ENCODE measurements at places on chromosomes 2 and 18.

DNA sequence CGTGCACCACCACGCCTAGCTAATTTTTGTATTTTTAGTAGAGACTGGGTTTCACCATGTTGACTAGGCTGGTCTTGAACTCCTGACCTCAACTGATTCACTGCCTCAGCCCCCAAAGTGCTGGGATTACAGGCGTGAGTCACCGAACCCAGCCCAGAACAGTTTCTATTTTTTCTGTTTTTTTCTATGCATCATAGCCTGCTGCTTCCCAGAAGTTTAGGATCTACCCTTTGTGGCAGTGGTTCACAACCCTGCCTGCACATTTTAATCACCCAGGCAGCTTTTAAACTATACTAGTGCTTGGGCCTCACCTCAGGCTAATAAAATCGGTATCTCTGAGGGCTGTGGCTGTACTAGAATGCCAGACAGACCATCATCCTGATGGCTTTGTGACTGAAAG is 39.7 kb upstream of the SOCS6 start:
- DNase-seq: no peak

GRCh38 chr2:70921031-70921430 is 14.7 kb upstream of the ATP6V1B1 start:
- DNase-seq: no peak

- DNase-seq: no peak
Measured at GRCh38 chr2:82275599-82275998, 1971.0 kb upstream of the LRRTM1 start.

DNA sequence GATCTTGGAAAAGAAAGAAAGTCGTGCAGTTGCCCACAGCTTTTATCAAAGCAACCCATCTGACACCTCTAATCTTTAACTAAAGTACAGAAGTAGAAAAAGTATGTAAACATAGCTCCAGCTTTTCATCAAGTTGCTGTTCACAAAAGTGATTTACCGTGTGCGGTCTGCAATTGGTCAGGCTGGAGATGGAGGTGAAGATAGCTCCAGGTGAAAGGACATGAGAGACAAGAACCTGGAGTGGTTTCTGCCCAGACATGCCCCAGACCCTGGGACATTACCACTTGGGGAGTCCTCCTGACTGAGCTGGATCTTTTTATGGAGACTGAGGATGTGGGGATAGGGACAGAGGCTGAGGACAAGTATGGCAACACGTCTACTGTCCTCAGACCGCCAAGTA is 82.7 kb downstream of the LAMA1 start:
- no peak for DNase-seq

DNA sequence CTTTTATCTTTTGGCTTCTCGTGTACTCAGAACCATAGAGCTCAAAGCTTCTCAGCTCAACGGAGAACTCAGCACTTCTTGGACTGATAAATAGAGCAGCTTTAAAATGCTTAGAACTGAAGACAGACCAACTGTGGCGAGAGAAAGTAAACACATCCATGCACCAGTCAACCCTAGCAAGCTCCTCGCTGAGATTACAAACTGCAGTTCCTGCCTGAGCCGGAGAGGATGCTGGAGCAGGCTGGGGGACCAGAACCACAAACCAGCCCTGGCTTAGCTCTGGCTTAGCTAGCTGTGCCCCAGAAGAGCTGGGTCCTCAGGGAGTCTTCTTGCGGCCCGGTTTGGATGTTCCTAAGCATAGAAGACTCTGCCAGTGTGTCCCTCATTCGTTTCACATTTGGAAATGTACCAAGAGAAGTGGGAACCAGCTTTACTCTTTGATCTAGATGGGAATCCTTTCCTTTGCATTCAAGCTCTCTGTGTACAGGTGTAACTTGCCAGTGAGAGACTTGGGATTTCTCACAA is 5.6 kb downstream of the PAX8 start:
- DNase-seq: no peak

DNA sequence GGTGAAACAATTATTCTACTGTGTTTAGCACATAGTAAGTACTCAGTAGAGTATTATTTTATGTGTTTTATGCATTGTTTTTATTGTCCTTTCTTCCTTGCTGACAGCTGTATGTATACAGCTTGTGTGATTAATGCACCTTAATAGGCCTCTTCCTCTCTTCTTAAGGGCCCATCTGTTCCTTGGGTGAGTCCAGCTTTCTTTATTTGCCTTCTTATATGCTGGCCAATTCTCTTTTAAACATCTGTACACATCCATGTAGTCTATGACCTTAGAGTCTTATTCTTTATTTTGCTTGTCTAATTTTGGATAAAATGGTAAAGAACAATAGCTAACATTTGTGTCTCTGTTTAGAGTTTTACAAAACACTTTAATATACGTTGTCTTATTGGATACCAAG is 333.7 kb upstream of the MEIS1 start:
- no peak for DNase-seq

DNA sequence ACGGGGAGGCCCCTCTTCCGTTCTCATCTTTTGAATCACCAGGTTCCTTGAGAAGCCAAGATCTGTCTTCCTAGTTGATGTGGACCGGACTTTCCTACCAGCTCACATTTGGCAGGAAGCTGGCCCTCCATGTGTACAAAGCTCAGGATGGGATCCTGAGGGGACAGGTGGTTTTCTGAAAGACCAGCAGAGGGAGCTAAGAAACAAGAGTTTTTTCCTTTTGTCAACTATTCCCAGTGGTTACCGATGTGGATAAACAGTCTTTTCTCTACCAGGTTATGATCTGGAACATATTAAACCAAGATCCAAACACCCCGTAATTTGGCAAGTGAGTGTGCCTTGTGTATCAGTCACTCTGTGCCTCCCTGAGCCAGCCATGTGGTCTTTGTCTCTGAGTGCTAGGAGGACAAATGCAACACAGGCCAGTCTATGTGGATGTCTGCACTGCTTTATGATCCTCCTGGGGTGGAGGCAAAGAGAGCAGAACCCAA is 25.1 kb upstream of the ARHGAP25 start:
- DNase-seq: no peak

DNA sequence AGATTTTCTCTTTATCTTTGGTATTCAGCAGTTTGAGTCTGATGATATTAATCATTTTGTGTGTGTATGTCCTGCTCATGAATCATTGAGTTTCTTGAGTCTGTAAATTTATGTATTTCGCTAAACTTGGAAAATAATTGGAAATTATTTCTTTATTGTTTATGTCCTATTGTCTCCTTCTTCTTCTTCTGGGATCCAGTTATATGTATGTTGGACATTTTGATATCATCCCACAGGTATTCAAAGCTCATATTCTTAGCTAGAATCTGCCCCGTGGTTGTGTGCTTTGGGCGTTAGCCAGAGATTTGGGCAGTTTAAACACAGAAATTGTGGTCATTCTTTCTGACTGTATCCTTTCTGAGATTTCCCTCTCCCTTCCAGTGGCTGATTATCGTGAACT is 243.0 kb upstream of the SPRED2 start:
- DNase-seq: no peak

DNA sequence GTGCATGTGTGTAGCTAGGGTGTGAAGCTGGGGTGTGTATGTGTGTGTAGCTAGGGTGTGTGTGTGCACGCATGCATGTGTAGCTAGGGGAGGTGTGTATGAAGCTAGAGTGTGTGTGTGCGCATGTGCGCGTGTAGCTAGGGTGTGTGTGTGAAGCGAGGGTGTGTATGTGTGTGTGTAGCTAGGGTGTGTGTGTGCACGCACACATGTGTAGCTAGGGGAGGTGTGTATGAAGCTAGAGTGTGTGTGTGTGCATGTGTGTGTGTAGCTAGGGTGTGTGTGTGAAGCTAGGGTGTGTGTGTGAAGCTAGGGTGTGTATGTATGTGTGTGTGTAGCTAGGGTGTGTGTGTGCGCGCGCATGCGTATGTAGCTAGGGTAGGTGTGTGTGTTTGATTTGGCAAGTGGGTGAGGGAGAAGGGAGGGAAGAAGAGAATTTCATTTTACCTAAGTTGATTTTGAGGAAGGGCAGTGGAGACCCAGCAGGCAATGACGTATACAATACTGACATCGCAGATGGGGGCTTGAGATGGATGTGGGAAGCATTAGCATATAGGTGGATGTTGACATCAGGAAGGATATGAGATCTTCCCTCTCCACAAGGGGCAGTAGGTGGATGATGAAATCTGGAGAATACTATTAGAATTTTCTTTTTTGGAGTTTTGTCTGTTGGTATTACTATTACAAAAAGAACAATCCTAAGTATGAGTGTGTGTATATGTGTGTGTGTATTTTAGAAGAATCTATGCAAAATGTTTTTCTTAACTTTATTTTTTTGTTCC is 70.7 kb downstream of the PRELID3A start:
- no peak for DNase-seq

DNA sequence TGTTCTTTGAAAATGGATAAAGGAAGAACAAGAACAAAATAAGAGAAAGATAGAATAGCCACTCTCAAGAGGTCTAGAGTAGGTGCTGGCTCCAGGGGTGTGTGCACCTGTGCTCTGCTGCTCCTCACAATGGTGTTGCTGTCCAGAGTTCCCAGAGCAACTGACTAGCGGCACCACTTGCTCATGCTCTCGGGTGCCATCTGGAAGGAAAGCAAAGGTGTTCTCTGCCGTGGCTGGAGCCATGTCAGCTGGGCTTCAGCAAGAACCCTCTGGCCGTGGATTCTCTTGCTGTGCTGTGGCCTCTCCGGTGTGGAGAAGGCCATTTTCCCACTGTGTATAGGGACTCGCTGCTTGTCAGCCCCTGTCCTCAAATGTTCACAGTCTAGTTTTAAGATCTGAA is 114.6 kb upstream of the TEX51 start:
- DNase-seq: no peak

DNA sequence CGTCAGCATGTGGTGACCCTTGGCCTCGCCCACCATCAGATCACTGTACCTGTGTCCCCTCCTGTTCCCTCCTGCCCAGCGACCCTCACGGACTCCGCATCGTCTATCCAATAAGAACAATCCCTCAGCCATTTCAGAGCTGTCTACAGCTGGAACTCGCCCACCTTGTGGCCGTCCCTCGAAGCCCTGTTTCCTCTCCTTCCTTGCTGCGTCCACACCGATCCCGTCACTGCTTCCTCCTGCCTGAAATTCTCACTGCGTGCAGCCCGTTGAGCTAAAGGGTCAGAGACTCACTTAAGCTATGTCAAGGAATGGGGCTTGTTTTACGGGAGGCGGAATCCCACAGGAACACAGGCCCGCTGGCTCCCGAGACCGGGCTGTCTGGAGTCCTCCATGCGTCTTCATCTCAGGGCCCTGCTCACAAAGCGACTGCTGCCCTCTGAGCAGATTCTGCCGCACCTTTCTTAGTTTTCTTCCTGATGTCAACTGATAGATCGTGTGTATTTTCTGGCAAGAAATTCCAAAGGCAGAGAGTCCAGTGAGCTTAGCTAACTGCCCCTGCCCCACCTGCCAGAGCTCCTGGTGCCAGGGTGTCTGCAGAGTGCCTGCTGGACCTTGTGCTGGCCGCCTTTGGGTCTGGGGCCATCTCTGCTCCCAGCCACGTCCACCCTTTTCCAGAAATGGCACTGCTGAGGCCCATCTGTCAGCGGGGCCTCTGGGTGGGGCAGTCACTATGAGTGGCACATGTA is 35.3 kb downstream of the KLHL29 start:
- no peak for DNase-seq

- no peak for DNase-seq
Measured at GRCh38 chr2:128374711-128375413, 56.2 kb upstream of the HS6ST1 start.

GRCh38 chr2:208025814-208026184 is 472 bp upstream of the PLEKHM3 start:
- no peak for DNase-seq

DNA sequence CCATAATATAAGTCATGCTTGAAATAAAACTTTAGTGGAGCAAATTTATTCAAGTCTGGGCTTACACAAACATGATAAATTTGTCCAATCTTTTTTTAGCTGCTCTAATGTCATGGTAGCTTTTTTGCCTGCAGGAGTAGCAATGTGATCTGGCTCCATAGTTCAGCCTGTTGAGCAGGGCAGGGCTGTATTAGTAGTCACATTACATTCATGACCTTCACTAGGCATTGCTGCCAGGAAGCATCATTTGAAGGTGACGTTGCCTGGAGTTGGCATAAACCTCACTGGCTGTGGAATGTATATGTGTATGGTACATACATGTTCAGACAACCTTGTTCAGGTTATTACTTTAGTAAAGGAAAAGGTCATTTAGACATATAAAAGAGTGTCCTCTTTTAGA is 76.6 kb downstream of the CCDC85A start:
- no peak for DNase-seq

DNA sequence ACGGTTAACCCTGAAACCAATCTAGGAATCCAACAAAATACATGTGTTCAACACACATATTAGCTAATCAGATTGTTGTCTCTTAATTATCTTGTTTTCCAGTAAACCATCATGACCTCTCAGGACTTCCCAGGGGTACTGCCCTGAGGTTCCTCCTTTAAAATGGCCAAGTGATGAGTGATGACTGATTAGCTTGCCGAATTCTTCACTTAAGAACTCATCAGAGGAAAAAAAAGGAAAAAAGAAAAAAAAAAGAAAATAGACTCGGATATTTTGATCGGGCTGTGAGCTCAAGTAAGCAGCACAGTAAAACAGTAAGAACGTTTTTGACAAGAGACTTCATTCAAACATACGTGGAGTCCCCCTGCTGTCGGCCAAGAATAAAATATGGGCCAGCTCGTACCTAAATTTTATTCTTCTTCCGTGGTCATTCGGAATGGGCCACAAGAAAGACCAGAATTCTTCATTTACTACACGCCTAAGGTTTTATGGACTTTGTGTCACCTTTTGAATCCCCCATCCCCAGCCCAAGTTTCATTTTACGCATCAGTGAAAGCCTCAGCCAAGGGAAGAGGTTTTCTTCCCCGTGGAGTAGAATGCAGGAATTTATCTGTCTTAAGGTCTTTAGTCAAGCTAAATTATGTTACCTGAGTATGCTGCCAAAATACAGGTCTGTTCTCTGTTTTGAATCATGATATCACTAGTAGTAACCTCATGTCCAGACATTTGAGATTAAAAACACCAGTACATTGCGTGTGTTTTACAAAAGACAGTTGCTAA is 40.5 kb downstream of the COLEC12 start:
- no peak for DNase-seq

DNA sequence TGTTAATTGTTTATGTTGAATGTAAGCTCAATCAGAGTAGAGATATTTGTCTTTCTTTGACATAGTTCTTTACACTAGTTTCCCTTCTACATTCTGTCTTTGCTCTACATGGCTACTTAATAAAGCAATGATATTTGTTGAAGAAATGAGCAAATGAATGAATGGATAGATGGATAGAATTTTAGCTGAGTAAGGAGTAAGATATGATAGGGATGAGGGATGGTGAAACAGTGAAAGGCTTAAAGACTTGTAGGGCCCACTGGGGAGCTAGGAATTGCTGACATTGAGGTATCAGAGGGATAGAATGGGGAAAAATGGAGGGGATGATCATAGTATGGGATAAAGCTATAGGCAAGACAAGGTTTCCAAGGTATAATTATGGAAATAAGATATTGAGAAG is 361.6 kb upstream of the SPHKAP start:
- DNase-seq: no peak
